ENCODE measurements at places on chromosomes 6 and 20.

DNA sequence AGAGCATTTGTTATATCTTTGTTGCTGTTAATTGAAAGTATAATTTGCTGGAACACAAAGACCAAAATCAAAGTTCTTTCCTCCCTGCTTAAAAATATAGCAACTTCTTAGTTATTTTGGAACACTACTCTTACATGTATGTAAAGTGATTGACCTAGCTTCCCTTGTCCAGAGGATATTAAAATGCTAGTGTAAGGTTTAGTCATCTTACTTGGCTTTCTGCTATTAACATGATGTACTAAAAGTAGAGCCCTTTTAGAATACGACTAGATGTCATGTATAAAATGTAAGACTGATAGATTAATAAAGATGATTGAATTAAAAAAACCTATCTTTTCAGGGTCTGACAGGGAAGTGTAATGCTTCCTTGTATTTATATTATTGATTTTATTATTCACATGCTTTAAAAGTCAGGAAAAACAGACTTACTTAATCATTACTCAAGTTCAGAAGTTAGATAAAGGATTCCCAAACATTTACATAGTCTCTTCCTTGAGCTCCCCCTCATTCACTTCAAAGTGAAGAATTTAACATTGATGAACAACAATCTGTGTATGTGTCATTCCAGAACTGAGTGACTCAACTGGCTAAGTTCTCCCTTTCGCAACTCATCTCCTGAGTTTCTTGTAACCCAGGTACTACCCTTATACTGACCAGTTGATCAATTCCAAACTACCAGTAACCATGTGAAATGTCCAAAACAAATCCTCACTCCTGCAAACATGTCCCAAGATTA, 50.9 kb downstream of the BTBD9 start:
- DNase-seq: no peak

- no peak for DNase-seq
Measured at GRCh38 chr6:136532030-136532429, 18.2 kb downstream of the MAP7 start.

DNA sequence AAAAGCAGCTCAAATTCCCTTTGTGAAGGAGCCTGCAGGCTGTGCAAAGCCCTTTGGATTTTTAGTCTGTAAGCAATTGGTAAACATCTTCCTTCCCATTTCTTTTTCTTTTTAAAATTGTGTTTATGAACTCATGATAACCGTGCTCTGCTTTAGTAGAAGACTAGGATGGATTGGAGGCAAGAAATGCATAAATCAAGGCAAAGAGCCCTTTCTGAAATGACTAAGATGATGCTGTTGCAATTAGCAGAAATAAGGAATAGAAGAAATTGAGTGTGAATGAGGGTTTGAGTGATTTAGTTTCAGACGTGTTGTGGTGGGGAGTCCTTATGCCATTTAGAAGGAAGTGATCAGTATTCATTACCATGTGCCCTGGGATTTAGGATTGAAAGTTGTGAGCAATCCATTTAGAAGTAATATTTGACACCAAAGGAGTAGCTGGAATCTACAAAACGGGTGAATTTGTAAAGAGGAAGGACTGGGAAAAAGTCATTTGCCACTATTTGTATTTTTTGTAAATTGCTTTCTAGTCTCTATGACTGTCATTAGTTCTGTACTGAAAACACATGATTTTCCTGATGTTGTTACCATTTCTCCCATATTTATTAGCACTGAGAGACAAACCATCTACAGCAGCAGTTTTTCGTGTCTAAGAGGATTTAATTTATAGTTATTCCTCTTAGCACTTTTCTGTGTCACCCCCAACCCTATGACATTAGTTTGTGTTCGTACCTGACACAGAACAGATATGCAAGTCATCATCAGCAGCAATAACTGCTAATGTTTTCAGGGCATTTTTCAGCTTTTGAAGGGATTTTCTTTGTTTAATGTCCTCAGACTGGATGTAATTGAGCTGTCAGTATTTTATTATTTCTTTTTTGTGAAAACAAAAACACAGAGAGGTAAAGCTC, 265.0 kb downstream of the UTRN start:
- no peak for DNase-seq

DNA sequence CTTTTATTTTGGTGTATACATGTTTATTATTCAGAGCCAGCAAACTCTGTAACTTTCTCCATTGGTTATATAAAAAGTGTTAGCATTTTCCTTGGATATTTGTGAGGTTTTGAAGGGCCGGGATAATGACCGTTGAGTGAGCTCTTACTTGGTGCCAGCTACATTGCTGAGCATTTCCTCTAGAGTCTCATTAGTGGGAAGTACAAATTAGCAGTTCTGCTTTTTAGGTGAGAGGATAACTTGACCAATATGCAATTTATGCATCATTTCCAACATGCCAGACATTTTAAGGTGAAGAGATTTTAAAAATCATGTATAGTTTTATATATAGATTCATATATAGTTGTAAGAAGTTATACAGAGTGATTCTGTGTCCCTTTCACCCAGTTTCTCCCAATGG, 84.3 kb downstream of the CARMIL1 start:
- DNase-seq: peak; percentile 30

DNA sequence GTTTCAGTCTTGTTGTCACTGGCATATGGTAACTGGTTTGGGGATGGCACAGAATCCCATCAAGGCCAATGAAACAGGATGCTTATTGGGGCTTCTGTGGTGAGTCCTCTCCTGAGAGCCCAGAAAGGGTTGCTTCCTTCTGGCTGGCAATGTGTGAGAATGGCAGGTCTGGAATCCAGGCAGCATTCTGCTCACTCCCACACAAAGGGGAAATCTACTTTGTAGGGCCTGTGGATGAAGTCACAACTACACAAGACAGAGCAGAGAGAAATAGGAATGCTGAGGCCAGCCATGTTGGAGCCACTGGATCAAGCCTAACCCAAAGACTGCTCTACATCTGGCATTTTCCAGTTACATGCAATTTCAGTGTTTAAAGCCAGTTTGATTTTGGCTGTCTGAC, 15.7 kb downstream of the PLAGL2 start:
- DNase-seq: no peak

GRCh38 chr6:83368577-83368976, 62.3 kb downstream of the ME1 start:
- DNase-seq: no peak

- no peak for DNase-seq
Measured at GRCh38 chr6:19736066-19736465, 101.1 kb upstream of the ID4 start.

- DNase-seq: no peak
Measured at GRCh38 chr6:5937169-5937909, 69.4 kb downstream of the NRN1 start.

GRCh38 chr6:28490205-28490890, 25.2 kb downstream of the GPX6 start:
- DNase-seq: no peak

- no peak for DNase-seq
Measured at GRCh38 chr6:118750143-118750542, 98.8 kb upstream of the CEP85L start.

DNA sequence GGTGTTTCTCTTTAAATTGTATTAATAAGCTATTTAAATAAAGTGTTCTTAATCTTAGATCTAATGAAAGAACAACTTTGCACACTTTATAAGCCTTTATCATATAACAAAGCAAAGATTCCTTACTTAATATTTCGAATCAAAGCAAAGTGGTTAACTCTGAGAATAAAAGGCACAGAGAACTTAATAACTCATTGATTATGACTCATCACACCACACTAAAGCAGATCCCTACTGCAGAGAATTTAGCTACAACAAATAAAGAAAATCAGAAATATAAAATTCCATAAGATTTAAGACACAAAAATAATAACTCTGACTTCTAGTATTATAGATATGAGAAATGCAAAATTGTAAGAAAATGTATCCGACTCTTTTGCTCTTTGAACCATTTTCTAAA, 135.6 kb upstream of the RUNX2 start:
- no peak for DNase-seq

GRCh38 chr6:150032598-150032997, 7.3 kb upstream of the RAET1L start:
- no peak for DNase-seq

DNA sequence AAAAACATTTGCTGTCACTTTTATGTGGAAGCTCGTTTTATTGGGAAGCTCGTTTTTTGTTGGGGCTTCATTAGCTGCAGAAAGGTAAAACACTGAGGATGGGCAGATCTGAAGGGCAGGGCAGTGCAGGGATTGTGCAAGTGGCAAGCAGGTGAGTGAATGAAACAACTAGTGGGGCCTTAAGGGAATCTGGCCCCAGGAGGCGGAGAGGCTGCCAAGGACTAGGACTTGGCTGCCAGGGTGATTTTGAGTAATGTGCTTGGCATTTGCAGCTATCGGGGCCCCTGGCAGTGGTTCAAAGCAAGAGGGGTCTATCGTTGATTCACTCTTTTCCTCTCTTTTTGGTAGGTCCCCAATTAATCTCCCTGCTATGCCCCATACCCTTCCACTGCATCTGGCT, 11.5 kb downstream of the IL22RA2 start:
- DNase-seq: no peak

DNA sequence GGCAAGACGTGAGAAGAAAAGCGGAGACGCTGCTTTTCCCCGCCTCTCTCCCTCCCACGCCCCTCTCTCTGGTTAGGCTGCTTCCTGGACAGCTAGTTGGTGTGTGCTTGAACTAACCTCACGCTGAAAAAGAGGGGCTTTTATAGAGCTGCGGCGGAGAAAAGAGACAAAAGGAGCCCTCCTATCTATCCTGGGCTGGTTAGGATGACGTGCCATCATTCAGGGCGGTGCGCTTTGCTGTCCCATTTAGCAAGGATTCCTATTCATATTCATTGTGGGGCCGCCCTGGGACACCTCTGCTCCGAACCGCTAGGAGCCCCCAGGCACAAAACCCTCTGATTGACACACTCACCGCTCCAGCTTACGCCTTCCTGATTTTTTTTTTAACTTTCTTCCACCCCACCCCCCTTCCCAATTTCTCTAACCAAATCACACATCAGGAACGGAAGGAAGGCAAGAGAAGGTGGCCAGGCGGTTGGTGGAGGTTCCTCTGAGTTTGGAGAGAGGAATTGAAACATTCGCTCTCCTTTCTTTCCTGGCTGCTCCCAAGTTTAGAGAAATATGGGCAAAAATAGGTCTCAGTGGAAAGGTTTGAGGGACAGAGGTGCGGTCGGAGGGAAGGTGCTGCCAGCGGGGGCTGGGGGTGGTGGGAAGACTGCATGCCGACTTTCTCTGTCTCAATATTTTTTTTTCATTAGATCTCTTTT, at the start of gene OLIG3:
Gene OLIG3, minus strand, starts transcription at position 114 of the 707 bp plus-strand sequence. CDS start 224 bp downstream, outside the sequence.
- no peak for DNase-seq

GRCh38 chr6:160586374-160586773, 77.7 kb downstream of the LPA start:
- no peak for DNase-seq

DNA sequence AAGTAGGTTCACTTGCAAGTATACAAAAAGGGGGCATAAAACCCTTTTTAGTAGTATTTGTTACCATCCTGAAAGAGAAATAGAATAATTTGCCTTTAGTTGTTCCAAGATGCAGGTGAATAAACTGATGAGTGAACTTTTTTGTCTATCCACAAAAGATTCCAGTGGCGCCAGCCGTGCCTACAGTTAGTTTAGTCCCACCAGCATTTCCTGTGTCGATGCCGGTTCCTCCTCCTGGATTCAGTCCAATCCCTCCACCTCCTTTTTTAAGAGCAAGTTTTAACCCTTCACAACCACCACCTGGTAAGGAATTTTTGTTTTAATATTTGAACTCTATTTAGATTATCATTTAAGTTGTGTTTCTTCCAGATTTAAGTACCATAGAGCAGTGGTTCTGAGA, 90.9 kb downstream of the SCAF8 start:
- DNase-seq: no peak

DNA sequence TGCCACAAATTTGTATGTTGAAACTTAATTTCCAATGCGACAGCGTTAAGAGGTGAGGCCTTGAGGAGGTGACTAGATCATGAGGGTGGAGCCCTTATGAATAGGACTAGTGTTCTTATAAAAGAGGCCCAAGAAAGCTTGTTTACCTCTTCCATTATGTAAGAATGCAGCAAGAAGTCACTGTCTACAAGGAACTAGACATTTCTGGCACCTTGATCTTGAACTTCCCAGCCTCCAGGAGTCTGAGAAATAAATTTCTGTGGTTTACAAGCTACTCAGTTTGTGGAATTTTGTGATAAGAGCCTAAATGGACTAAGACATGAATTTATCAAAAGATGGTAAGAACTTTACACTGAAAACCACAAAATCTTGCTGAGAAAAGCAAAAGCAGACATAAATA, 173.6 kb upstream of the SGK1 start:
- DNase-seq: no peak

- no peak for DNase-seq
Measured at GRCh38 chr6:105014954-105015353, 58.0 kb downstream of the LIN28B start.

DNA sequence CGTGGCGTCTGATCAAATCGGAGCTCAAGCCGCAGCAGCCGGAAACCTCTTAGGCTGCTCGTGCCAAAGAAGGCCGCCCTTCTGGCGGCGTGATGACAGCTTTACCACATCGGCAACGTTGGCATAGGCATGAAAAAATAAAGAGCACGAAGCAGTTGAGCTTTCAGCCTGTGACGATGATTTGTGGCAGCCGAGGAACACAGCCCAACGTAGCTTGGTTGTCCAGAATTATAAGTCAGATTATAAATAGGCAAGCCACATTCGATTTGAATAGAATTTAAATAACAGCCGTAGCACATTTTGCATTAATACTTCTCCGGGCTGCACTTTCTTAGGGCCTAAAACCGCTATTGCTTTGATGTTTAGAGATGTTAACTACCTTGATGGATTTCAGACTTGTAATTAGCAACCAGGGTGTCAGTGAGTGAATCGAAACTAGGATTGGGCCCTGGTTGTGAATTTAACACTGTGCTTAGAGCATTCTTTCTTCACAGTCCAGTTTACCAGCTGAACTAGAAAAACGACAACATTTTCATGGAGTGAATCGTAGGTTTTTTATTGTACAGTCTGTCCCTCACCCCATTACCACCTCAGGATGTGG, 864 bp upstream of the BCLAF1 start:
- DNase-seq: peak; percentile 73

GRCh38 chr20:10551732-10552724, 116.9 kb downstream of the SLX4IP start:
- DNase-seq: peak; percentile 75

DNA sequence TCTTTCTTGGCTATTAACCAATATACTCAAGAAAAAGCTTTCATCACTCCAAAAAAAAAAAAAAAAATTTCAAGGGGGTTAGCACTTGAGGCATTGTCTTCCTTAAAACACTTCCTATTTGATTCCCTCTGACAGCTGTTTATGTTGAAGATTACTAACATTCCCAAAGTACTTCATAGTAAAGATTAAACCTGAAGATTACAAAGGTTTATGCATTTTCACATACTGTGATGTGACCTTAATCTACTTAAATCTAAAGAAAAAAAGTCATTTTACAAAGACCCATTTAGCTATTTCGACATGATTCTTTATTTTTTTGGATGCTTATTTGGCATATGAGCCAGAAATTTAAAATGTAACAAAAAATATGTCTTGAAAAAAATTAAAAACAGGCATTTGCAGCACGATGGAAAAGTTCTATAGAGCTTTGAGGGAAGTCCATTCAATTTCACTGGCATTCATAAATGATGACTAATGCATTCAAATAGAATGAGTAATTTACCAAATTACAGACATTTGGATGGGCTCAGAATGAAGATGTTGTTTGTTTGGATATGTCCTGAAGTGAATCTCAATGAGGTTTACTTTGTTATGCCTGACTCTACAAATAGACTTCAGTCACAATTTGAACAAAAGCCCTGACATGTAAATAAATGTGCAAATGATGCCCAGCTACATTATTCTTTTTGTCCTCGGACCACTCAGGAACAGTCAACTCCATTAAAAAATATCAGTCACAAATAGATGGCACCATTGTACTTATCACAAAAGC, 674.6 kb upstream of the MARCKS start:
- DNase-seq: no peak

GRCh38 chr20:34978092-34978744, 22.6 kb downstream of the MYH7B start:
- DNase-seq: no peak
